ENCODE measurements at places on chromosomes 3 and 15.
A peak's percentile ranks its signal among the peaks of the same experiment; 100 is the strongest.

DNA sequence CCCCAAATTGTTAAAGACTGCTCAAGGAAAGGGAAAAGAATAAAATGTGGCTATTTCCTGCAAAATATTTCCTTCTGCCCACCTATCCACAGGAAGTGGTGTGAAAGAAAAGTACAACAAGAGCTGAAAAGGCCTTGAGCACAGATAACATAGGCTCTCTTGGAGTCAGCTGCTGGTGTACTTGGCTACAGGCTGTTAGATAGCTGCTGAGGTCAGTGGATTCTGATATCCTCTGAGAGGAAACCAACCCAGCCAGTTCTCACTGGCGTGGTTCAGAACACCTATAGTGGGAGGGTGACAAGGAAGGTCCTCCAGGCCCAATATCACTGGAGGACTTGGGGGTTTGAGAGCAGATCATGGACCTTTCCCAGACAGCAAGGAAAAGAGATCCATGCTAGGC lies 124.4 kb upstream of the GAP43 start:
- DNase-seq = no peak

DNA sequence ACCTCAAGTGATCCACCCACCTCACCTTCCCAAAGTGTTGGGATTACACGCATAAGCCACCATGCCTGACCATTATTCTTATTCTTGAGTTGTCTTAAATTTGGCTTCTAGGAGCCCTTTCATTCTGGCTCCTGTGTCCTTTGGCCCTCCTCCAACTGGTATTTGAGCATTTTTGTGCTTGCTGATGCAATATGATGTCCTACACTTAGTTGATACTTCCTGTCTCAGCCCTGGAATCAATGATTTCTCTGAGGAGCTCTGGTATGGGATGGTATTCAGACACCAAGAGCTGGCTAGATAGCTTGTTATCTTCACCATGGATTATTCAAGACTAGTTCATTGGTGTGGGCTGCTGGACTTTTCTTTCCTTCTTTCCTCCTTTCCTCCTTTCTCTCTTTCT lies 25.4 kb downstream of the ZNF621 start:
- no peak for DNase-seq

GRCh38 chr15:43792761-43793476 lies 799 bp downstream of the SERF2 start:
- no peak for DNase-seq

GRCh38 chr15:94494732-94495131 lies 263.4 kb downstream of the MCTP2 start:
- DNase-seq = no peak

DNA sequence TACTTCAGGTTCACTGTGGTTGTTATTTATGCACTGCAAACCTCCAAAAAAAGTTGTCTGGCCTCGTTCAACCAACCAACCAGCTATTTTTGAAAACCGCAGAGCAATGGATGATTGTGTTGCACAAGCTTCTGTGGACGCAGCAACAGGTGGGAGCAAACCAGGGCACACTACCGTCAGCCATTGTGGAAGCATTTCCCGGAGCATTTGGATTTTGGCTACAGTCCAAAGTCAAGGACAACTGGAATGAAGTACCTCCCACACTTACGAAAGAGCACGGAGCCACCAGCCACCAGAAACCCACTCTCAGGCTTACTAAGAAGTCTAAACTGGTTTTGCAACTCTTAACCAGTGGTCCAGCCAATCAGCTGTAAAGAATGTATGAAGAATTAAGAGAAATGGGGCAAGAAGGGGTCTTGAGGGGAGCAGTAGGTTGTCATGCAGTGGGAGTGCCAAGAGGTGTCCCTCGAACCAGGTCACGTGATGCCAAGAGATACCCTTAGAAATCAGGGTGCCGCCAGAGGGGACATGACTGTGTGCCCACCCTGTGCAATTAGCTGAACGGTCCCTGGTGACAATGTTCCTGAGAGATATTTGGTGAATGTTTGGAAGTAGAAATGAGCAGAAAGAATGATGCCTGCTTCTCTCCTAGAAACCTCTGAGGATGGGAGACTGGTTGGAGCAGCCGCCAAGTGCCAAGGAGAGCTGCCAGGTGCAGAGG lies 68.9 kb upstream of the PCSK6 start:
- no peak for DNase-seq

DNA sequence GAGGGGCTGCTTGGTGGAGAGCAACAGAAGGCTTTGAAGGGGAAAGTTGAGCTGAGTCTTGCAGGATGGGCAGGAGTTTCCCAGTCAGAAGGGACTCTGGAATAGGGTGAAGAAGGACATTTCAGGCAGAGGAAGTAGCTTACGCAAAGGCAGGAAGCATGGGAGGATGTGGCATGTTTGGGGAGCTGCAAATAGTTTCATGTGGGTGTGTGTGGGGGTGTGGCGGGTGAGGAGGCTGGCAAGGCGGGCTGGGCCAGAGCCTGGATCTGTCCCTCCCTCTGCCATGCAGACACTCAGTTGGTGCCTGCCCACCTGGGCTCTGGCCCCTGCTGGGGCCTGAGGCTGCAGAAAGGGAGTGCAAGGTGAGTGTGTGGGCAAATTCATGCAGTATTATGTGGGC lies 10.4 kb downstream of the TEX264 start:
- no peak for DNase-seq

- no peak for DNase-seq
Observed at GRCh38 chr3:141394560-141394959, 26.3 kb downstream of the ZBTB38 start.

GRCh38 chr15:81097890-81098280 lies 36.2 kb upstream of the CFAP161 start:
- DNase-seq = no peak

- DNase-seq = no peak
Observed at GRCh38 chr15:79644091-79644490, 212.0 kb downstream of the MINAR1 start.

DNA sequence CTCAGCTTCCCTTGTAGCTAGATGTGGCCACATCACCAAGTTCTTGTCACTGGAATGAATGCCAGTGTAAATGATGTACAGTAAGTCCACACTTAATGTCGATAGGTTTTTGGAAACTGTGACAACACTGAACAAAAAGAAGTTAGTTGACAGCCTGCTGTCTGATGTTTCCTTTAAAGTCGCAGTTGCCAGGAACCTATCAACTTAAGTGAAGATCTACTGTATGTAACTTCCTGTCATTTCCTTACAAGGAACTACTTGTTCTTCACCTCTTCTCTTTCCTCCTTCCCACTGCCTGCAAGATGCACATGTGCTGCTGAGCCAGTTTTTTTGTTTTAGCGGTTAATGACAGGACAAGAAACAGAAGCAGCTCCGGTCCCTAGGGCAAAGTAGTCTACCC lies 44.6 kb downstream of the HDGFL3 start:
- DNase-seq = no peak

GRCh38 chr3:16406166-16406565 lies 107.3 kb downstream of the RFTN1 start:
- DNase-seq = no peak

DNA sequence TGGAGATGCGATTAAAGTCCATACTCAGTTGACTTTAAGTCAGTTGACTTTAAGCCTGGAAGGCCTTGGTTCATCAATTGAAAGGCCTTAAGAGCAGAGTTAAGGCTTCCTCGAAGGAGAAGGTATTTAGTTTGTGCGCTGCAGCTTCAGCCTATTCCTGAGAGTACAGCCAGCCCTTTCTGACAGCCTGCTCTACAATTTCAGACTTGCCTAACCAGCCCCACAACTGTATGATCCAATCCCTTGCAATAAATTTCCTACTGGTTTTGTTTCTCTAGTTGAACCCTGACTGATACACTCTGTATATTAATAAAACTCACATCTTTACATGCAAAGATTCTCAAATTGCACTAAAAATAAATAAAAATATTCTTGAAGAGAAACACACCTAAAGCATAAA lies 66.1 kb upstream of the RORA start:
- DNase-seq = no peak

- DNase-seq = no peak
Observed at GRCh38 chr3:125386811-125387210, 11.7 kb upstream of the ZNF148 start.

- DNase-seq = no peak
Observed at GRCh38 chr3:141796889-141797781, 33.9 kb downstream of the GRK7 start.

- peak; percentile 50 for DNase-seq
Observed at GRCh38 chr15:69595009-69595791, 142.6 kb downstream of the RPLP1 start.

DNA sequence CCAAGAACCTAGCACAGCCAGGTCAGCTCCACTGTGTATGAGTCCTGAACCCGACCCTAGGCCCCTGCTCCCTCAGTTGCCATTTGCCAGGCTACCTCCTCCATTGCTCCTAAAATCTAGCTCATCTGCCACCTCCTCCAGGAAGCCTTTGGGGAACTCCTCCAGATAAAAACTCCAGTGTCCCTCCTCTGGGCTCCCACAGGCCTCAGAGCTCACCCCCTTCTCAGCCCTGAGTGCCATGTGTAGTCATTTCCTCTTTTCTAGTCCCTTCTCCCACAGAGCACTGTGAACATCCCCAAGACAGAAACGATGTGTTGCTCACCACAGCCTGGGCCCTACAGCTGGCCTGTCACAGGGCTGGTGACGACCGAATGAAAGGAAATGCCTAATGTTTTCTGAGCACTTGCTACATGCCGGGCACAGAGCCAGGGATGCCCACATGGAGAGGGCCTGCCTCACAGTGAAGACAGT lies 61.0 kb downstream of the IQSEC1 start:
- no peak for DNase-seq

GRCh38 chr3:71585887-71586809 lies 2.6 kb upstream of the FOXP1 start:
- no peak for DNase-seq

DNA sequence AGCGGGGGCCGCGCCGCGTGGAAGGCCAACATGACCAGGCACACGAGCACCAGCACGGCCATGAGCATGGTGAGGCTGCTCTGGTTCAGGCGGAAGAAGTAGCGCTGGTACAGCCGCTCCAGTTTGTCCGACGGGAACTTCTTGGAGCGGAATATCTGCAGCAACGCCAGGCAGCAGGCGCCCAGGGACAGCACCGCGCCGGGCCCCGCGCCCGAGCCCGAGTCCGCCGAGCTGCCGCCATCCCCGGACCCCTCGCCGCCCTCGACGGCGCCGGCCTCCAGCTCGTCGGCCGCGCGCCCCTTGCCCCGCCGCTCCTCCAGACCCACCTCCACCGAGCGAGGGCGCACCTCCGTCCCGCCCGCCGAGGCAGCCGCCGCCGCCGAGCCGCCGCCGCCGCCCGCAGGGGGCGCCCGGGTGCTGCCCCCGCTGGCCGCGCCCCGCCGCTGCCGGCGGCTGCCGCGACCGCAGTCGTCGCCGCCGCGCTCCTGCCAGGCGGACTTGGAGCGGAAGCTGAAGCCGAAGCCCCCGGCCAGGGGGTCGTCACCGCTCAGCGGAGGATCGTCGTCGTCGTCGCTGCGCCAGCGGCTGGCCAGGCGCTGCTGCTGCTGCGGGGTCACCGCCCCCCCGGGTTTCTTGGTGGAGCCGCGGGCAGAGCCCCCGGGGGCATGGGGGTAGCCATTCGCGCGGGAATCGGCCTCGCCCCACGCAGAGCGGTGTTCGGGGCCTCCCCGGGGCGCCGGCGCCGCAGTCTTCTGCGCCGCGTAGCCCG lies 957 bp downstream of the ADCY5 start:
- DNase-seq = no peak

DNA sequence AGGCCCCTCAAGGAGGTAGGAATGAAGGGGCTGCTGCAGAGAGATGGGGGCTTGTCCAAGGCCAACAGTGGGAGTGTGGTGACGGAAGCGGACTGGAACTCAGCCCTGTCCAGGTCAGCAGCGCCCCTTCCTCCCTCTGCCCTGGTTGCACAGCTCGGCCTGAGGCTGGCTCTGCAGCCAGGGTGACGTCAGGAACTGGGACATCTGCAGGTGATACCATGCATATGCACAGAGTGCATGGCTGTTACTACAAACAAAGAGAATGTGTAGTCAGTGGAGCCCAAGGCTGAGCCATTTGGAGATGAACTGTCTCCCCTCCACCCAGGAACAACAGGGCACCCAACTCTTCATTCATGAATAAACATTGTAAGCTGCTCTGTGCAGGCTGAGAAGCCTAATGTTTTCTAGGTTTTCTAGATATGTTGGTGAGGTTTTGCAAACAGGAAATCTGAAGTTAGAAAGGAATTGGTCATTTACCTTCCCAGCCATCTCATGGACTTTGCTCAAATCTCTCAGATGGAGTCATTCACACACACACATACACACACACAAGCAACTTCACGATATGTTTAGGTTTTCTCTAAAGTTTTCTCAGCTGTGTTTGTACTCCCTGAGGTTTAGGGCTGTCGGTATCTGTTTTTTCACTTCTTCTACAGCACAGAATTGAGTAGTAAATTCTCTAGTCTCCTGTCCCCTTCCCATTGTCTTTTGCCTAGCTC lies 117.2 kb downstream of the TLE3 start:
- DNase-seq = no peak

GRCh38 chr3:99761415-99762165 lies 56.1 kb upstream of the CMSS1 start:
- DNase-seq = no peak

DNA sequence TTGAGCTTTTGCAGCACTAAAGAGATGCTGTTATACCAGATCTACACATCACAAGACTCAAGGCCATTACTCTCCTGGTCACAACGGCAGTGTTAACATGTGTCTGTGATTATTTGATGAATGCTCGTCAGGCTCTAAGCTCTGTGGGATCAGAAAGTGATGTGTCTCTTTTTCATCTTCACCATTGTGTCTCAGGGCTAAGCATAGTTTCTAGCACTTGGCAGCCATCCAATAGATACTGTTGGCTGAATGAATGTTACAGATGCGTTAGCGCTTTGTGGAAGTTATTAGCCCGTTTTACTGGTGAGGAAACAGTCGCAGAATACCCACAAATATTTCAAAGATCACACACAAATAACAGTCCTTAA lies 1.2 kb upstream of the FAM81A start:
- no peak for DNase-seq

DNA sequence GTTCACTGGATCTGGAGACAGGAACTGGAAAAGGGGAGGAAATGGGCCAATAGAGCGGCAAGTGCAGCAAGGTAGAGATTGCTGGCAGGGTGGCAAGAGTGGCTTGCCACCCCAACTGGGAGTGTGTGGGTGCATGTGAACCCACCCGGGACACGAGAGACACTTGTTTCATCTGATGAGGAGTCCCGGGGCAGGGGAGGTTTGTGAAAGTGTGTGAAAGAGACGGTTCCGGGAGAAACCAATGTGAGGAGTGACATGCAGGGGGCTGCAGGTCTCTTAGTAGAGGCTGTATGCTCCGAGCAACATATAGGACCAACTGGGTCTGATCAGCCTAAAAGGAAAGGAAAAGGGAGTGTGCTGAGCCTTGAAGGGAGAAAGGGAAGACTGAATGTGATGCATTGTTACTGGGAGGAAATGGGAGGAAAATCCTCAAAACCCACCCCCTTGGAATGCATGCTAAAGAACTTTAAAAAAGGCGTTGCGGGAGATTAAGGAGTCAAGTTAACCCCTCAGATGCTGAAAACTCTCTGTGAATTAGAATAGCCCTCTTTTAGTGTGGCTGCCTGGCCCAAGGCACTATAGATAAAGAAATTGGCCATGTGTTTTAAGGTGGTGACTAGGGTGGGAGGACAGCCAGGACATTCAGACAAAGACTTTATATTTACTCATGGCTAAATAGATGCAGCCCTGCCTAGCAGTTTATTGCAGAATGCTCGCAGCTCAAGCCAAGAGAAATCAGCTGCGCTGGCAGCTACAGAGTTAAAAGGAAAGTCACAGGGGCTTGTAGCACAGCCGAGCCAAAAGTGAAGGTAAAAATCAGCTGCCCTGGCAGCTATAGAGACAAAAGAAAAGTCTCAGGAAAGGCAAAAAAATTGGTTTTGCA lies 9.1 kb upstream of the SLC9C1 start:
- DNase-seq = no peak
